ENCODE measurements at places on chromosomes 11 and 22. TPM values are rescaled to one million over a fixed set of nuclear protein-coding genes. Genes with fewer than 3 reads are reported as not detected.
A peak's percentile ranks its signal among the peaks of the same experiment; 100 is the strongest.

The SCGB2A2 gene
- not detected for total RNA-seq

The CD3G gene
- total RNA-seq = not detected

DNA sequence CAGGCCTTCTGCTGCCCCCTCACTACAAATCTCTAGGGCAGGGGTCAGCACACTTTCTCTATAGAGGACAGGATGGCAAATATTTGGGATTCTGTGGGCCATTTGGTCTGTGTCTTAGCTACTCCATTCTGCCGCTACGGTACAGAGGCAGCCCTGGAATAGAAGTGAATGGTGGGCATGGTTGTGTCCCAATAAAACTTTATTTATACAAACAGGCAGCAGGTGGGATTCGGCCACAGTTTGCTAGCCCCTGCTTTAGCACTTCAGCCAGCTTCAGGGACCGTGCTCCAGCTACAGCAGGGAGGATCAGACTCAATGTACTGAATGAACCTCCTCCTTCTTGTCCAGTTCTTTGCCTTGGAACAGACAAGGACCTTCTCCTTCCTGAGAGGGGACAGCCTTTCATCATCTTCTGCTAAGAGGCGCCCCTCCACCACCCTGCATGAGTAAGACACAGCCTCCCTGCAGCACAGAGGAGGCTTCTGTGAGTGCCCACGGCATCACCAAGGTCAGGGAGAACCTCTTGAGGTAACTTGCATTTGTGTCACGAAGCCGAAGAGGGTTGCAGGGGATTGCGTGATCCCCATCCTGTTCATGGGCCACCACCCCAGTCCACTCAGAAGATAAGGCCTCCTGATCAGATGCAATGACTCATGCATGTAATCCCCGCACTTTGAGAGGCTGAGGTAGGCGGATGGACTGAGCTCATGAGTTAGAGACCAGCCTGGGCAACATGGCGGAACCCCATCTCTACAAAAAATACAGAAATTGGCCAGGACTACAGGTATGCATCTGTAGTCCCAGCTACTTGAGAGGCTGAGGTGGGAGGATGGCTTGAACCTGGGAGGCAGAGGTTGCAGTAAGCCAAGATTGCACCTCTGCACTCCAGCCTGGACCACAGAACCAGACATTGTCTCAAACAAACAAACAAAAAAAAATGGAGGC lies 4.6 kb downstream of the C11orf24 start:
- peaks cover 18% of the 10 kb centered on the region for H3K4me1 ChIP-seq
- peaks cover 36% of the 10 kb centered on the region for H3K36me3 ChIP-seq
- H3K27me3 ChIP-seq = no peaks in the 10 kb centered on the region
- DNase-seq = no peak

- no peaks in the 10 kb centered on the region for H3K36me3 ChIP-seq
- no peak for DNase-seq
- H3K4me3 ChIP-seq = no peak overlapping the region
- no peaks in the 10 kb centered on the region for H3K4me1 ChIP-seq
- no peak overlapping the region for H3K27ac ChIP-seq
Observed at GRCh38 chr11:22197139-22198005, 4.5 kb downstream of the ANO5 start.

GRCh38 chr22:31160328-31160978 lies 471 bp downstream of the RNF185 start:
- H3K4me1 ChIP-seq = peaks cover 7% of the 10 kb centered on the region
- no peaks in the 10 kb centered on the region for H3K27me3 ChIP-seq
- no peak overlapping the region for H3K27ac ChIP-seq

GRCh38 chr11:17774232-17775034 lies 39.9 kb downstream of the KCNC1 start:
- no peaks in the 10 kb centered on the region for H3K4me1 ChIP-seq
- no peaks in the 10 kb centered on the region for H3K27me3 ChIP-seq
- H3K36me3 ChIP-seq = no peaks in the 10 kb centered on the region
- no peak for DNase-seq

The SAA4 gene
- total RNA-seq = not detected

DNA sequence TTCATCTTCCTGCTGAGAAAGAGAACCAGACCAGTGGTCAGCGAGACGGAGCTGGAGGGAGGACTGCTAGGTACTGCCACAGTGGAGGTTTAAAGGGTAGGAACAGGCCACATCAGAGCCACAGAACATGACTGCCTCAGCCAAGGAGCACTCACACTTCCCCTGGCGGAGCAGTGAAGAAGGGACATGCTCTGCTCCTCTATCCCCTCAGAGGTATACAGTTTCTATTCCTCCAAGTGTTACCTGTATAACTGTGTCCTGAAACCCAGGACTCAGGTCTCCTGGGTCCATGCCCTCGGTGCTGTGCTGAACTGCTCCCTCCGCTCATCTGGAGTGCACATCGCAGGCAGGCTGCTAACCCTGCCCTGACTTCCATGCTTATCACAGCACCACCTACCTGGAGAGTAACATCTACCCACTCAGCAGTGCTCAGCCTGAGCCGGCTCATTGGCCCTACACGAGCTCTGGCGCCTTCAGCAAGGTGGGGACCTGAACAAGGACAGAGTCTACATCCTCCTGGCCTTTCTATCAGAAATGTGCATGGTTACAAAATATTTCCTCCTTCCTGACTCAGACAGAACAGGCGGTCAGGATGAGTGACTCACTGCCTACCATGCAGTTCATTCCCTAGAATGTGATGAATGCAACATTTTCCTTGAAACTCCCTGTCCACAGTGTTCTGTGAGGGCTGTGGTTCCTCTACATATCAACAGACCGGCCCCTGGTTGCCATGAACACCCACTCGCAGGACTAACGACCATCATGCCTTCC lies 52.9 kb downstream of the C11orf58 start:
- no peaks in the 10 kb centered on the region for H3K36me3 ChIP-seq
- H3K27me3 ChIP-seq = no peaks in the 10 kb centered on the region
- H3K27ac ChIP-seq = peak overlapping the region; percentile 68
- H3K4me3 ChIP-seq = no peak overlapping the region
- H3K4me1 ChIP-seq = peaks cover 51% of the 10 kb centered on the region
